AG08395 (cell line): ENCODE measurements at places on chromosomes 5 and 9.

DNA sequence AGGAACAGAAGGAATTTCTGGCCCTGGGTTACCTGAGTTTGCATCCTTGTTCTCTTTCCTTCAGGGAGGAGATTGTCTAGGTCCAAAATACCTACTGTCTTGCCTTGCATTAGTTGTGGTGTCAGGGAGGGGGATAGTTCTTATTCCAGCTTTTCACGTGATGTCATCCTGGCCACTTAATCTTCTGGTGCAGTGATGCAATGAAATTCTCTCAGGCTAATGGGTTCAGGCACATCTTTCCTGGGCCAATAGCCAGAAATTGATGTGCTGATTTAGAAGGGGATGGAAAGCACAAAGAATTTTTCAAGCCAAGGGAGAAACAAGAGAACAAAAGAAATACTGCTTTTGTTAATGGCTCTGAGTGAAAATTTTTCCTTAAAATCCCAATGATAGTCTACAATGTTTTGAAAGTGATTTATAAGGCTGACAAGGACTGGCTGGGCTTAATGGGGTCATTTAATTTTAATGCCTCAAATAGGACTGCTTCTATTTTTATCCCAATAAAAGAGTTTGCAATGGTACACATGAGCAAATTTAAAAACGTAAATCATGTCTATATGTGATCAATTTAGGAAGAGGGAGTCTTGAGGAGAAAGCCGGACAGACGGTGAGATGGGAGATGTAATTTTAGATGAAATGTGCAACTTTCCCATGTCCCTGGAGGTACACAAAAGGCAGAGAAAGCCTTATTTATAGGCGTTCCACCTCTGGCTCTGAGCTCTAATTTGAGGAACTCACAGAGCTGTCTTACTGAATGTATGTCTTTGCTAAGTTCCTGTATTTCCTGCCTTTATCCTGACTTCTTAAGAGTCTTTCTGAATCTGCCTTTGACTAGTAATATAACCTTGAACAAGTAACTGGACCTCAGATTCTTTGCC, 89.3 kb upstream of the SV2C start:
- DNase-seq = no peak

- peak; percentile 68 for DNase-seq
Observed at GRCh38 chr5:36606428-36607113, at the start of gene SLC1A3. SLC1A3 (plus strand) TSS chr5:36606606; CDS start chr5:36608424, 1,818 bp downstream.

GRCh38 chr5:10699987-10700386, 61.0 kb downstream of the DAP start:
- DNase-seq = no peak

- no peak for DNase-seq
Observed at GRCh38 chr9:137543237-137543963, 6.8 kb downstream of the PNPLA7 start.
